ENCODE measurements at places on chromosomes 13 and 19. TPM values are rescaled to one million over a fixed set of nuclear protein-coding genes. Genes with fewer than 3 reads are reported as not detected.

- no peak for DNase-seq
Observed at GRCh38 chr13:80957019-80957655, 616.2 kb upstream of the SPRY2 start.

- no peak for DNase-seq
Observed at GRCh38 chr13:84823528-84823927, 941.3 kb upstream of the SLITRK1 start.

The SLC10A2 gene
- not detected for total RNA-seq

GRCh38 chr13:75871059-75871458 lies 234.9 kb downstream of the LMO7 start:
- no peak for DNase-seq

DNA sequence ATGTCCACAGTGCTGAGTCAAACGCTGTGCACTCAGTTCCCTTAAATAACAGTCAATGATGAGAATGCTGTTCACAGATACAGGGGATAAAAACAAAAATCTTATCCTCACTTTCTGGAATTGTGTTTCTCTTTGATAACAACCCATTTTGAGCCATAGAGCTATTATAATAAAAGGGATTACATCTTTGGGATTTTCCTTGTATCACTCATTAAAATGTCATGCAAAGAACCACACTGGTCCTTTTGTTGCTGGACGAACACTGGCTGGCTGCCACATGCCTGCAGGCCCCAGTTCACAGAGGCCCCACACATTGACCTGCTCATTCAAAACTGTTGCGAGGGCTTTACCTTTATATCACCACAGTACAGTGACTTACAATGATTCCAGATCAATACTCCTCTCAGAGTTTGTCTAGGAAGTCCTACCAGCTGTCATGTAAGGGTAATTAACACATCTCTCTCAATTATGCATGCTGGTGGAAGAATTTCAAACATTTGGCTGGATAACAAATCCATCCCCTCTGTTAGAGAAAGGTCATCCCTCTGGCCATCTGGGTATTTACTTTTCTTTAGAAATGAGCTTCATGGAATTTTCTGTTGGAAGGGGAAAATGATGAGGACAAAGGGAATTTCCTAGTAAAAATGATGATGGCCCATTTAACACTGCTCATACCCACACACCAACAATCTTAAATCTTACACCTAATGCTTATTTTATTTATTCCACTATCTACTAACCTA lies 85.9 kb downstream of the MBNL2 start:
- DNase-seq, result no peak

The ZGLP1 gene
- 10.0 TPM for total RNA-seq

- DNase-seq, result no peak
Observed at GRCh38 chr19:44675521-44675920, 4.2 kb downstream of the CEACAM19 start.

The CHAF1A gene
- 10.9 TPM for total RNA-seq

- no peak for DNase-seq
Observed at GRCh38 chr19:2355168-2356035, 4.7 kb upstream of the TMPRSS9 start.

DNA sequence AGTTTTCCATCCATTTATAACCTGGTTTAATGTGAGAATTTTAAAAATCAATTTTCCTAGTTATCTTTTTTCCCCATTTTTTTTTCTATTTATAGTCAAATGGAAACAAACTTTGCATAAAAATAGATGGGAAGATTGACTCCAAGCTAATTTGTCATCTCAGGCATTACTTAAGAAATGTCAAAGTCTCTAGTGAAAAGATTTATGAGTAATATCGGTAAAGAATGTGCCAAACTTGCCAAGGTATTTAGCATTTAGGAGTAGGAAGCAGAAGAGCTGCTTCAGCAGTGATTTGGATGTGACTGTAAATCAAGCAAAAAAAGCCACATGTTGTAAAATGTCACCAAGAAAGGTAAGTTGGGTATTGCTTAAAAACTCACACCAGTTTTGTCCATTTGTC lies 108.6 kb downstream of the LACC1 start:
- DNase-seq, result no peak

DNA sequence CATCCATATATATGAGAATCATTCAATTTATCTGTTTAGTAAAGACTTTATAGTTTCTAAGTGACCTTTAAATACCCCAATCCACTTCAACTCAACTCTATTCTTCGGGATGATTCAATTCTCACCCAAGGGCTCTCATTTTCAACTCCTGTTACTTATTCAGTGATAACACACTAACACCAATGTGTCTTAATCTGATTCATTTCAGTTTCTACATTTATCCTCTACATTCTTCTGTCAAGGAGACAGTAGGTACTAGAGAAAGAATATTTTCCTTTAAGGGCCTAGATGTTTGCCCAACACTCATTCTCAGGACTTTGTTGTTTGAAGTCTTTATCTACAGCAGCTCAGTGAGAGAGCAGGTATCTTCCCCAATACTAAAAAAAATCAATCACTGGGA lies 7.1 kb downstream of the ARGLU1 start:
- no peak for DNase-seq

The BORCS8 gene
- 34.2 TPM for total RNA-seq

GRCh38 chr13:108060111-108060510 lies 155.2 kb downstream of the LIG4 start:
- no peak for DNase-seq

- DNase-seq, result no peak
Observed at GRCh38 chr19:29964171-29964570, 22.1 kb downstream of the URI1 start.

The ANGPTL8 gene
- not detected for total RNA-seq

The TUBA3C gene
- not detected for total RNA-seq
